ENCODE measurements at places on chromosomes 6 and 20.

DNA sequence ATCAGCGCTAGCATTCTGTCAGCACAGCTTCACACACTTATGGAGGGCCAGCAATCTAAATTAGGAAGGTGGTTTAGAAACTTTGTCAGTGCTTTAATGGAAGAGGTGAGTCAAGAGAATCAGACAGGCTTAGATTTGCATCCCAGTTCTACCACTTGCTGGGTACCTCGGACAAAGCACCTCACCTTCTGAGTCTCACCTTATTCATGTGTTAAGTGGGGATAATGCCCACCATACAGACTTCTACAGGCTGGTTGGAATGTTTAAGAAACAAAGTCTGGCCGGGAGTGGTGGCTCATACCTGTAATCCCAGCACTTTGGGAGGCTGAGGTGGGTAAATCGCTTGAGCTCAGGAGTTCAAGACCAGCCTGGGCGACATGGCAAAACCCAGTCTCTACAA, 12.2 kb upstream of the STK35 start:
- no peak for DNase-seq

- no peak for DNase-seq
Observed at GRCh38 chr6:105981002-105981887, 104.9 kb upstream of the PRDM1 start.

- DNase-seq = no peak
Observed at GRCh38 chr20:24778585-24779031, 170.5 kb upstream of the CST7 start.

DNA sequence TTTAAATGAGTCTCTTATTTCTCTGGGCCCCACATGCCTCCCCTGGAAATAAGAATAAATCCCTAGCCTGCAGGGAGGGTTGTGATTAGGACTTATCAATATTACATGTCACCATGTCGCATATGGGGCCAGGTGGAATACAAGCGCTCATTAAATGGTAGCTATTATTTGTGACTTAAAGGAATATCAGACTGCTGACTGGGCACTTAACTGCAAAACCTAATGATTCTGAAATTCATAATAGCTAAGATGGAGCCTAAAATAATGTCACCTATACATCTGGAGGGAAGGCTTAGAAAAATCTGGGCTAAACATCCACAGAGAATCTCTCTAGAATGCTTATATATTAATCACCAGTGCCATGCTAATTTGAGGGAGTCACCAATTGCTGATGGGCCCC, 106.5 kb downstream of the LRFN2 start:
- DNase-seq = no peak

- no peak for DNase-seq
Observed at GRCh38 chr20:33251496-33251895, 15.7 kb downstream of the BPIFA1 start.

GRCh38 chr6:46882645-46883044, 39.1 kb downstream of the ADGRF5 start:
- no peak for DNase-seq

DNA sequence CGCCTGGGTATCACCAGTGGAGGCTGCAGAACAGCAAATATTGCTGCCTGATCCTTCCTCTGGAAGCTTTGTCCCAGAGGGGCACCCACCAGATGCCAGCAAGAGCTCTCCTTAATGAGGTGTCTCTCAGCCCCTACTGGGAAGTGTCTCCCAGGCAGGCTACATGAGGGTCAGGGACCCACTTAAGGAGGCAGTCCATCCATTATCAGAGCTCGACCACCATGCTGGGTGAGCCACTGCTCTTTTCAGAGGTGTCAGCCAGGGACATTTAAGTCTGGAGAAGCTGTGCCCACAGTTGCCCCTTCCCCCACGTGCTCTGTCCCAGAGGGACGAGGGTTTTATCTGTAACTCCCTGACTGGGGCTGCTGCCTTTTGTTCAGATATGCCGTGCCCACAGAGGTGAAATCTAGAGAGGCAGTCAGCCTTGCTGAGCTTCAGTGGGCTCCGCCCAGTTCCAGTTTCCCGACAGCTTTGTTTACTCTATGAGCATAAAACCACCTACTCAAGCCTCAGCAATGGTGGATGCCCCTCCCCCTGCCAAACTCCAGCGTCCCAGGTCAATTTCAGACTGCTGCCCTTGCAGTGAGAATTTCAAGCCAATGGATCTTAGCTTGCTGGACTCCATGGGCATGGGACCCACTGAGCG, 25.9 kb upstream of the AIG1 start:
- peak; percentile 62 for DNase-seq

GRCh38 chr20:62832951-62833391, 16.1 kb downstream of the COL9A3 start:
- DNase-seq = no peak

GRCh38 chr20:50381771-50382593, 128.2 kb upstream of the PTPN1 start:
- no peak for DNase-seq

DNA sequence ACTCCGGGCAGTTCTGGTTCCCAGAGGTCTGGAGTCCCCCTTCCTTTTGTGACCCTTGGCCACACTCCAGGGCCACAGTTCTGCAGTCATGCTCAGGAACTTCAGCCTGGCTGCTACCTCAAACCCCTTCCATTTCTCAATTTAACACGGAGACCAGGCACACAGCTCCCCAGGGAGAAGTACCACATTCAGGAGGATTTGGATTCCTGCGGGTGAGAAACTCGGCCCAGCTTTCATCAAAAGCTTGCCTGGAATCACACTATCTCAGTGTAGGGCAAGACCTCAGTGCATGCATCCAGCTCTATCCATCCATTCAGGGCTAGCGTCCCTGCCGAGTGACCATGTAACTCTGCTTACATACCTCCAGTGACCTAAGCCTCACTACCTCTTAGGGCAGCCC, 16.8 kb upstream of the IP6K3 start:
- DNase-seq = no peak

DNA sequence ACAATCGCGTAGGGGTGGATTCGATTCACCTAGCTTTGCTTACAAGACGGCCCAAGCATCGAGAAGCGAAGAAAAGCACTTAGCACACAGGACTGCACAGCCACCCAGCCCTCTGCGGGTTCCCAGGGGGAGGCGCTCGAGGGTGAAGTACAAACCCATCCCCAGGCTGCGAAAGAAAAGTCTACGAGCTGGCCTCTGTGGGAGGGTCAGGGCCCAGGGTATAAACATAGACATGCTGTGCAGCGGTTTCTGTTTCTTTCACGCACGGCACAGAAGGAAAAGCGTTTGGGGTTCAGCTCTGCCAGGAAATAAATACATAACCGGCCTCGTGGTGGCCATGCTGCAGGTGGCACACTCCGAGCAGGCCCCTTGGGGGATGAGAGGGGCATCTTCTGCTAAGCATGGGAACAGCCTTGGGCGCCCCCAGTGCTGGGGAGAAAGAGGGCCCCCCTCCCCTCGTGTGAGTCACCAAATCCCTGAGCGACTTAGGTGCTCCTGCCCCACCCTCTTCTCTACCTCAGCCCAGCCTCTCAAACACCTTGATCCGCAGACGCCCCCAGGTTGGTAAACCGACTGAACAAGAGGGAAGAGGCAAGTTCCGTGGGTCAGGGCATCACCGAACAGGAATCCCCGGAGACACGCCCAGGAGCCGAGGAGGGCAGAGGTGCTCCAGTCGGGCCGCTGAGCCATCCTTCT, 91.6 kb upstream of the RIPOR2 start:
- no peak for DNase-seq

DNA sequence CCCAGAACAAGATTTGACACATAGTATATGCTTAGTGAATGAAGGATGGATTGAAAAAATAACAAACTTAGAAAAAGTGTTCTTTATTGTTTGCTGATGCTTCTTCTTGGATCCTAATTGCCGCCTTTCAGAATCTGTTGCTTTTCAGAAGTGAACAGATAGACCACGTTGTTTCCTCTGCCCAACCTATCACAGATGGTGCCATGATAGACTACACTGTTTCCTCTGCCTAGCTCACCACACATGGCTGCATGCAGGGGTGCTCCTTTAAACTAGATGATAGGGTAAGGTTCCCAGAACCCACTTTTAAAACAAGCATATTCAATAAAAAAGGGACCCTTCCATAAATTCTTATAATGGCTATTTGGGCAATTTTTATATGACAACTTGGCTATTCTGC, 4.6 kb upstream of the RGS17 start:
- no peak for DNase-seq

DNA sequence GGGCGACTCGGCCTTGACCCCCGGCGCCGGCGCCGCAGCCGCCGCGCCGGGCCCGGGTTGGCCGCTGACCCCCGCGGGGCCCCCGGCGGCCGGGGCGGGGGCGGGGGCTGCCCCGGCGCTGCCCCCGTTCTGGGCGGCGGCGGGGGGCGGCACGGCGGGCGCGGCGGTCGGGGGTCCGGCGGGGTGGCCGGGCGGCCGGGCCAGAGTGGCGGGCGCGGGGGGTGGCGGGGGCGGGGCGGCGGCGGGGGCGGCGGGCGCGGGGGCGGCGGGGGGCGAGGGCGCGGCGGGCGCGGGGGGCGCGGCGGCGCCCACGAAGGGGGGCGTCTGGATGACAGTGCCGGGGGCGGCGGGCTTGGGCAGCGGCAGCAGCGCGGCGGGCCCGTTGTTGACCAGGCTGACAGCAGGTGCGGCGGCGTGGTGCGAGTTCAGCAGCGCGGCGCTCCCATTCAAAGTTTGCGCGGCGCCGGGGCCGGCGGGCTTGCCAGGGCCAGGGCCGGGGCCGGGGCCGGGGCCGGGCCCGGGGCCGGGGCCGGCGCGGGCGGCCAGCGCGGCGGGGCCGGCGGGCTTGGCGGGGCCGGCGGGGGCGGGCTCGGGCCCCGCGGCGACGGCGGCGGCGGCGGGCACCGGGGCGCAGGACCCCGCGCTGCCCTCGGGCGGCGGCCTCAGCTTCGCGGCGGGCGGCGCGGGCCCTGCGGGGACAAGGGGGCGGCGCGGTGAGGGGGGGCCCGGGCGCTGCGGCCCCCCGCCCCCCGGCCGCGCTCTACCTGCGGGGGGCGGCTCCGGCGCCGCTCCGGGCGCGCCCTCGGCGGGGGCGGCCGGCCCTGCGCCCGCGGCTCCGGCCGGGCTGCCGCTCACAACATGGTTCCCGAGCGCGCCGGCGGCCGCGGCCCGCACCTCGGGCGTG, 659 bp downstream of the TAF4 start:
- DNase-seq = peak; percentile 56

- no peak for DNase-seq
Observed at GRCh38 chr6:99993533-99994251, at the start of gene MCHR2. MCHR2 (minus strand) TSS chr6:99994223; CDS start chr6:99956147, 38,076 bp downstream.

GRCh38 chr6:83901624-83902023, 42.1 kb downstream of the CYB5R4 start:
- no peak for DNase-seq

DNA sequence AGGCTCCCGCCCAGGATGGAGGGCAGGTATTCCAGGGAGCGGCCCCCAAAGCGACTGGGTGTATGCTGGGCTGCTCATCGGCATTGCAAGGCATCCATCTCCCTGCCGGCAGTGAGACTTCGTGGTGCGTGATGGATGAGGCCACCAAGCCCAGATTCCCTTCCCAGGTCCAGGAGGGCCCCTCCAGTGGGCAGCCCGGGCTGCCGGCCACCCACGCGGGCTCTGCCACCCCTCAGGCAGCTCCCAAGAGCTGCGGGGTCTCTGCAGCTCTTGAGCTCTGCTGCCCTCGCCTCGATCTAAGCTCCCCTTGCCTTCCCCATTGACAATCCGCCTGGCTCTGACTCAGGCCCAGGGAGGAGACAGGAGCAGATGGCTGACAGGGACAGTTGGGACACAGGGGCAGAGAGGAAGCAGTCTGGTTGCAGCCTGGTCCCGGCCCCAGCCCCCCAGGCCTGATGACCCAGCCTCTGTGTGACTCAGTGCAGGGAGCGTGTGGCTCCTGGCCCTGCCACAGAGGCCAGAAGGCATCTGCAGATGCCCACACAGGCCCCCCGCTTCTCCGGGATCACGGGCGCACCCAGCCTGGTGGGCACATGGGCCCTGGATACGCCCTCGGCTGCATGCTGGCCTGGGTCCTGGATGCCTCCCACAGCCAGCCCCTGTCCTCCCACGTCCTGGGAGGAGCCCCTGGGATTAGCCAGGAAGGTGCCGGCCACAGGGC, 33.0 kb downstream of the SLCO4A1 start:
- no peak for DNase-seq

DNA sequence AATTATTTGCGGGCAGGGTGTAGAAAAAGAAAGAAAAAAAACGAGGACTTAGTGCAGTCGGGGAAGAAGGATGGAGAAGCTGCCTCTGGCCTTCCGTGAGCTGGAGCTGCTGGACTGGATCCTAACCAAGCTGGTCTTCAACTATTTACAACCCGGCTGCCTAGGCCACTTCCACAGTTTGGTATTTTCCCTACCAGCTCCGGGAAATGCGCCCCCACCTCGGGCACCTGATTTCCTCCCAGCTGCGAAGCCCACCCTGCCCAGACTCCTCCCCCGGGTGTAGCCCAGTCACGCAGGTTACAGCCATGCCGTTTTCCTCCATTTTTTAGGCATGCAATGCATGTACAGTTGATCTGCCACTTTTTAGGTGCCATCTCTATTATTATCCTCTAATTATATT, 21.2 kb downstream of the THEMIS start:
- DNase-seq = no peak

DNA sequence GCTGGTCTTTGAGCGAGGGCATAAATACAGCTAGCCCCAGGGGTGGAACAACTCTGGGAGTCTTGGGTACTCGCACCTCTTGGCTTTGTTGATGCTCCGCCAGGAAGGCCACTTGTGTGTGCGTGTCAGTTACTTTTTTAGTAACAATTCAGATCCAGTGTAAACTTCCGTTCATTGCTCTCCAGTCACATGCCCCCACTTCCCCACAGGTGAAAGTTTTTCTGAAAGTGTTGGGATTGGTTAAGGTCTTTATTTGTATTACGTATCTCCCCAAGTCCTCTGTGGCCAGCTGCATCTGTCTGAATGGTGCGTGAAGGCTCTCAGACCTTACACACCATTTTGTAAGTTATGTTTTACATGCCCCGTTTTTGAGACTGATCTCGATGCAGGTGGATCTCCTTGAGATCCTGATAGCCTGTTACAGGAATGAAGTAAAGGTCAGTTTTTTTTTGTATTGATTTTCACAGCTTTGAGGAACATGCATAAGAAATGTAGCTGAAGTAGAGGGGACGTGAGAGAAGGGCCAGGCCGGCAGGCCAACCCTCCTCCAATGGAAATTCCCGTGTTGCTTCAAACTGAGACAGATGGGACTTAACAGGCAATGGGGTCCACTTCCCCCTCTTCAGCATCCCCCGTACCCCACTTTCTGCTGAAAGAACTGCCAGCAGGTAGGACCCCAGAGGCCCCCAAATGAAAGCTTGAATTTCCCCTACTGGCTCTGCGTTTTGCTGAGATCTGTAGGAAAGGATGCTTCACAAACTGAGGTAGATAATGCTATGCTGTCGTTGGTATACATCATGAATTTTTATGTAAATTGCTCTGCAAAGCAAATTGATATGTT, 19.2 kb downstream of the IRF4 start:
- DNase-seq = no peak

- no peak for DNase-seq
Observed at GRCh38 chr6:115594891-115595290, 465.8 kb downstream of the FRK start.

GRCh38 chr20:22586645-22587310, 2.4 kb upstream of the FOXA2 start:
- DNase-seq = peak; percentile 24

GRCh38 chr20:22411627-22412450, 172.5 kb downstream of the FOXA2 start:
- peak; percentile 61 for DNase-seq

- peak; percentile 25 for DNase-seq
Observed at GRCh38 chr6:42960243-42961019, at the start of gene GNMT. GNMT (plus strand) TSS chr6:42960754; CDS start chr6:42960768, 14 bp downstream.

- DNase-seq = no peak
Observed at GRCh38 chr20:38133680-38134426, 31.2 kb downstream of the TGM2 start.

All from erythroblast (primary cell).